ENCODE measurements at places on chromosomes 1 and 21.

GRCh38 chr1:167135281-167135840, 41.5 kb downstream of the STYXL2 start:
- no peak for DNase-seq

DNA sequence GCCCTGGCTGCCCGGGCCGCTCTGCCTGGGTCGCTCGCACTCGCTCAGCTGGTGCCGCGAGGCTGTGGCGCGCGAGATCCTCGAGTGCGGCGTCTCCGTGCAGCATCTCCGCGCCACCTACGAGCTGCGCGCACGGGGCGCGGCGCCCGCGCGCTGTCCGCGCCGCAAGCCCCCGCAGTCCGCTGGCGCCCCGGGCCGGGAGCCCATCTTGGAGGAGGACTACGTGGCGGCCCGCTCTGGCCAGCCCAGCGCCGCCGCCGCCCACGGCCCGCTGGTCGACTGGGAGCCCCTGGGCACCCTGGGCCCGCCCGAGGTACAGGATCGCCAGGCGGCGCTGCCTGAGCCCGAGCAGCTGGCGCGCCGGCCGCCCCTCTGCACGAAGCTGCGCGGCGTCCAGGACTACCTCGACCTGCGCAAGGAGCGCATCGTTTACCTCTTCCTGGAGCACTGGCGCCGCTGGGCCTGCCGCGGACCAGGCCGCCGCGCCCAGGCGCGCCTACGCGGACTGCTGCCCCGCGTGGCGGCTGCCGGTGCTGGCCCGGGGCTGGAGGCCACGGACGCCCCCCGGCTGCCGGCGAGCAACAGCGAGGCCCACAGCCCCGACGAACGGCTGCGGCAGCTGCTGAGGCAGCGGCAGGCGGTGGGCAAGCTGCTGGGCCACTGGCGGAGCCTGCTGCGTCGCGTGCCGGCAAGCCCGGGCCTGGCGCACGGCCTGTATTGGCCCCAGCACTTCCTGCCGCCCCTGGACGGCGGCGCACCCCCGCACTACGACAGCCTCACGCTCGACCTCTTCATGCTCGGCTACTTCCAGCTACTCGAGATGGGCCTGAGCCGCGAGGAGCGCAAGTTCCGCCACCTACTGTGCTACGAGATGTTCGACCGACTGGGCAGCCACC, 10.9 kb downstream of the TNFRSF25 start:
- no peak for DNase-seq

GRCh38 chr1:63936276-63936675, 162.5 kb downstream of the ROR1 start:
- DNase-seq = no peak

DNA sequence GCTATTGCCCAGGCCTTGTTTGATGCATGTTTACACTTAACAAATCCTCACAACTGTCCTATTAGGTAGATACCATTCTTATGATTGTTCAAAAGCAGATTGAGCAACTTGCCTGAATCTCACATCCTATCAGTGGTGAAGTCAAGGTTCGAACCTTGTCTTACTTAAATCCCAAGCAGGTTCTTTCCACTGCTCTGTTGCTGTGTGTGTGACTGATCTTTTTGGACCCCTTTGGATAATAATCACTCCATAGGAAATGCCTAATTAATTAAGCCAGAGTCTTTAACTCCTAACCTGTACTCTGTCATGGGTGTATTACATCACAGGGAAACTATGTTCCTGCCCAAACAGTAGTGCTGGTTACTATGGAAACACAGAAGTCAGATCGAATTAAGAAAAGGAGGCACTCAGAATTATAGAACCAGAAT, 84.2 kb downstream of the SPATA46 start:
- DNase-seq = no peak

DNA sequence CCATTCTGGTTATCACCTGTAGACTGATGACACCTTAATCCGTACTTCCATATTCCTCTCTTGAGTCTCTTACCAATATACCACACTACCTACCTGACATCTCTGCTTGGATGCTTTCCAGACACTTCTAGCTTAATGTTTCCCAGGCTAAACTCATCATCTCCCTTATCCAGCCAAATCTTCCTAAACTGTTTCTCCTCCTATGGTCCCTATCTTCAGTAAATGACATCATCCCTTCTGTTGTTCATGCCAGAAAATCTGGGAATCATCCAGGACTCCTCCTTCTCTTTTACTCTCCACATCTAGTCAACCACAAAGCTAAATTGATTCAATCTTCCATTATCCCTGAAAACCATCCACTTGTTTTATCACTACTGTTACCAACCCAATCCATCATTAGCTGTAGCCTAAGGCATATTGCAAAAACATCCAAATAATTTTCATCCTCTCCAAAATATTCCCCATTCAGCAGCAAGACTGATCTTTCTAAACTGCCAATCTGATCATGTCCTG, 464.1 kb upstream of the BEND5 start:
- DNase-seq = no peak

DNA sequence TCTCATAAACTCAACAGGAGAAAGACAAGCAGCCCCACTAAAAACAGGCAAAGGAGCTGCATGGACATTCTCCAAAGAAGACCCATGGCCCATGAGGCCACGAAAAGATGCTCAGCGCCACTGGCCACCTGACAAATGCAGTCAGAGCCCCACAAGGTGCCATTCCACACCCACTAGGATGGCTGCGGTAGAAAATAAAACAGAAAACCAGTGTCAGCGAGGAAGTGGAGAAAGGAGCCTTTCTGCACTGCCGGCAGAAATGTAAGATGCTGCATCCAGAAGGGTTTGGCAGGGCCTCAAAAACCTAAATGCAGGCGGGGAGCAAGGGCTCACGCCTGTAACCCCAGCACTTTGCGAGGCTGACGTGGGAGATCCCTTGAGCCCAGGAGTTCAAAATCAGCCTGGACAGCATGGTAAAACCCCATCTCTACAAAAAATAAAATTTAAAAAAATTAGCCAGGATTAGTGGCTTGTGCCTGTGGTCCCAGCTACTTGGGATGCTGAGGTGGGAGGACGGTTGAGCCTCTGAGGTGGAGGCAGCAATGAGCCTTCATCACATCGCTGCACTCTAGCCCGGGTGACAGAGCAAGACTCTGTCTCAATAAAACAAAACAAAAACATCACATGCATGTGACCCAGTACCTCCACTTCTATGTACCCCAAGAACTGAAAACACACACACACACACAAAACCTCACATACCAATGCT, 4.2 kb downstream of the WNT9A start:
- DNase-seq = no peak

- no peak for DNase-seq
Observed at GRCh38 chr1:59020151-59020997, 236.5 kb upstream of the JUN start.

DNA sequence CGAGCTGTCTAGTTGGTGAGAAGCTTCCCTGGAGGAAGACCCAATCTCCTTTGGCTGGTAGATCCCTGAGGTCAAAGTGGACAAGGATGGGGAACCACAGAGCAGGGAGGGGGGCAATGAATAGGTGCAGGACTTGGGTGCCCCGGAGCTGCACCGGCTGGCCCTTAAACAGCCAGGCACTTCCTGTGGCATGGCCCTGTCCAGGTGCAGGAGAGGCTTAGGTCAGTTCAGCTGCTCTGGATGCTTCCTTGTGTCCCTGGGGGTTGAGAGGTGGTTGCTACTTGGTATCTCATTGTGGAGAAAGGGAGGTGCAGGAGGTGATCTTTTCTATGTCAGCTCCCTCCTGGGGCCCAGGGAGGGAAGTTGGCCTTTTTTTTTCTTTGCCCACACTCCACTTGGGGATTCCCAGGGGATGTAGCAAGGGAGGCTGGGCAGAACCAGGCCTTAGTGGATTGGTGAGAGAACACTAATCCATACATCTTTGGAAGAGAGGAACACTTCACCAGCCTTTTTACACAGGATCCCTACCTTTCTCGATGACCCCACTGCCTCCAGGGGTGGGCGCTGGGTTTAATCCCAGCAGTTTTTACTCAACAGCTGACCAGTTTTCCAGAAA, 1.2 kb upstream of the ST3GAL3 start:
- no peak for DNase-seq

DNA sequence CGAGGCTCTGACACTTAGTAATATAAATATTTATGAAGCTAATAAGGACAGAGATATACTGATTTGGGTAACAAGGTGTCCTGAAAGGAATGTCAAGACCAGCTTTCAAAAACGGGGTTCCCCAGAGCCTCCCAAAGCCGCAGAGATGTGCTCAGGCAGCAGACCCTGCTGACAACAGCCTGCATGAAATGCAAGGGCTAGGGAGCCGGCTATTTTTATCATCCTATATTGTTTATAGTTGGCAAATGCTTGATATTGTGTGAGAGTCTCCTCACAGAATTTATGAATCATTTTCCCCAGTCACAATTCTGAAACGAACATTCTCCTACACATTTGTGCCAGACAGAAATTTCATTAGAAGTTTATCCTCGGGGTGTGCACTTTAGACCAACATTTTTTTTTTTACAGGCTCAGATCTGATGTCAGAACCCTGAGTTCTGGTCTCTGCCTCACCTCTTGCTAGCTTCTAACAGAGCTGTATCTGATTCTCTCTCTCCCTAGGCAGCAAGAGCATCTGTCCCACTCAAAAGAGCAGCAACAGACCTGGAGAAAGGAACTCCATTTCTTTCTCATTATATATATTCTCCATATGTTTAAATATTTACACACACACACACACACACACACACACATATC, 302.3 kb upstream of the PLD5 start:
- no peak for DNase-seq

DNA sequence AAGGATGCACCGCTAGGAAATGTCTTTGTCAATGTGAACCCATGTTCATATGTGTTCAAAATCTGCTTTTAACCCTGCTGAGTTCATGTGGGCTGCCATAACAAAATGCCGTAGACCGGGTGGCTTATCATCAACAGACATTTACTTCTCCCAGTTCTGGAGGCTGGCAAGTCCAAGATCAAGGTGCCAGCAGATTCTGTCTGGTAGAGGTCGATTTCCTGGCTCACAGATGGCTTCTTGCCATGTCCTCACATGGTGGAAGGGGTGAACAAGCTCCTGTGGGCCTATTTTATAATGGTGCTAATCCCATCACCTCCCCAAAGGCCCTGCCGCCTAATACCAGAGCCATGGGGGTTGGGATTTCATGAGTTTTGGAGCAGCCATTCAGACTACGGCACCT, 4.6 kb upstream of the CDCP2 start:
- no peak for DNase-seq

- DNase-seq = no peak
Observed at GRCh38 chr1:247905910-247906503, 10.6 kb downstream of the OR2W3 start.

Data from AG09309 (cell line).